ENCODE measurements at places on chromosomes 4 and X.
A peak's percentile ranks its signal among the peaks of the same experiment; 100 is the strongest.

GRCh38 chrX:103791228-103791627 is 14.6 kb downstream of the PLP1 start:
- no peak for DNase-seq

GRCh38 chr4:116829187-116829586 is 256.2 kb downstream of the TRAM1L1 start:
- DNase-seq, result no peak

- DNase-seq, result no peak
Observed at GRCh38 chrX:45063319-45064095, 137.2 kb downstream of the DIPK2B start.

- DNase-seq, result peak; percentile 65
Observed at GRCh38 chr4:94452476-94453371, 982 bp downstream of the PDLIM5 start.

DNA sequence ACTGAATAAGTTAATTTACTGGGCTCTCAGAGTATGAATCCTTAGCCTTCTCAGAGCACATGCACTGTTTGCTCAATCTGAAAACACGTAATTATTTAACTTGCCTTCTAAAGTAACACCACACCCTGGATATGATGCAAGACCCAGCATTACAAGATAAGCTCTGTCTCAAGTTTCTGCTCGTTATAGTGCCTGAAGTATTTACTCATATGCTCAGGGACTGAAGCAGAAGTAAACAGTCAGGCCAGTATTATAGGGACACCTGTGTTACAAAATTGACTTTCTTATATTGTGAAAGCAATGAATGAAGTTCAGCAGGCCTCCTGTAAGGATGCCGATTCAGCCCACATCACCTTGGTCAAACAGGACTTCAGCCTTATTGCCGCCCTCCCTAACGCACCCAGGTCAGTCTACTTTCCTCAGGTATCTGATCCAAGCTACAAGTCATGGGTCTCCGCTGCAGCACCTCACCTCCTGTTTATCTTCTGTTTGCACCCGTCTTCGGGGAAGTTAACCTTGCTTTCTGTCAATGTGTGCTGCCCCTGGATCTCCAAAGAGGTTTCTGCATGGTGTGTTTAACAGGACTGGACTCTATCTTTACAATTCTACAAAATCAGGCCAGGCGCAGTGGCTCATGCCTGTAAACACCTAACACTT is 42.8 kb upstream of the KLF3 start:
- DNase-seq, result no peak

DNA sequence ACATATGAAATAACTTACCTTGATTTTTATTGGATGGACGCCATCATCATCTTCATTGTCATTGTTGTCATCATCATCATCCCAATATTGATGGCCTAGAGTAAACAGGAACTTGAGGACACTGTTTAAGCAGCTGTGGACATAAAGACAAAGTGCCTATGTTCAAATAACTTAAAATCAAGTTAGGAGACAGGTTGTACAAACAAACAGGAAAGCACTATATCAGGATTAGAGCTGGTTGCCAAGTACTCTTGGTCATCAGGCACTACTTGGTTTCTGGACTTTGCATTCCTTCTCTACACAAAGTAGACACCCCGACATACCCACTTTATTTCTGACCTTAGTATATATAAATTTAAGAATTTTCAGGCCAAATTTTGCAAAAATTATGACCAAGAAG is 608.6 kb downstream of the KLHL13 start:
- DNase-seq, result no peak

DNA sequence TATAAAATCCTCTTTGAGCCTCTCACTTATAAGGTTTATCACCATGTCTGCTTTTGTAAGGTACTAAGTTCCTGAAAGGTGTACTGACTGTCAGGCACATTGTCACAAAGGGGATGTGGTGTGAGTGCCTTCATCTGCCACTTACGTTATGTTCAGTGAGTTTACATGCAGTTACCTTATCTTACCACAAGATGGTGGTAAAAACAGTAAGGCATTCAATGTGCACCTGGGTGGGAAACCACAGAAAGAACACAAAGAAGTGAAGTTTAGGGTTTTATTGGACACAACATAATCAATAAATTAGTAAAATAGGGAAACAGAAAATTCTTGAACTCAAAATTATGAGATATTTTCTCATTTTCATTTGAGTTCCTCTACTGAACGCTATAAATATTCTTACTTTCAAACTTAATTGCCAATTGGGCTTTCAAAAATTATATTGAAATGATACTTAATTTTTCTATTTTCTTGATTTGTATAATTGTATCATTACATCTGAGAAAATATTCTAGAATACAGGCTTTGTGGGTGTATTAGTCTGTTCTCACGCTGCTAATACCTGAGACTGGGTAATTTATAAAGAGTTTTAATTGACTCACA is 650.8 kb downstream of the PCDH7 start:
- DNase-seq, result peak; percentile 42

DNA sequence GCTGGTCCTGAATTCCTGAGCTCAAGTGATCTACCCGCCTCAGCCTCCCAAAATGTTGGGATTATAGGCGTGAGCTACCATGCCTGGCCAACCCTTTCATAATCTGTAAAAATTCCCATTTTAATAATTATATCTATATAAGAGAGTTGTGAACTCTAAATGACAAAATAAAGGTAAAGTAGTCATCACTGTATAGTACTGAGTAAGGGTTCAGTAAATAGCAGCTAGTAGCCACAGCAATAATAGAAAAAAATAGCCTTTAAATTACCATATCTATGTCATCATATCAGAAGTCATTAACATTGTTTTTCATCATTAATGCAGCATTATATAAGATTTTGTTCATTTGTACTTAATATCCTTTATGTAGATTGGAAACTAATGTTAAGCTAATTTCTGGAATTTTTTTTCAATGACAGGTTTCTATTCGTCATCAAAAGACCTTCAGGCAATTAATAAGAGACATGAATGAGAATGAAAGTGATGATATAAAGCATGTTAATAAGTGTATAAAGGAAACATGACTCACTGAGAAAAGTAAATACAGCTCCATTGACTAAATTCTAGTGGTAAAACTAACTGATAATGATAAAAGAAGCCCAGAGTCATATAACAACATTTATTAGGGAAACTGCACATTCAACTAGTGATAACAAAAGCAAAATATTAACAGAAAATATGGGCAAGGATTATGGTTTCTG is 85.9 kb upstream of the UGT8 start:
- DNase-seq, result no peak

GRCh38 chr4:17081179-17081578 is 182.7 kb upstream of the LDB2 start:
- no peak for DNase-seq

DNA sequence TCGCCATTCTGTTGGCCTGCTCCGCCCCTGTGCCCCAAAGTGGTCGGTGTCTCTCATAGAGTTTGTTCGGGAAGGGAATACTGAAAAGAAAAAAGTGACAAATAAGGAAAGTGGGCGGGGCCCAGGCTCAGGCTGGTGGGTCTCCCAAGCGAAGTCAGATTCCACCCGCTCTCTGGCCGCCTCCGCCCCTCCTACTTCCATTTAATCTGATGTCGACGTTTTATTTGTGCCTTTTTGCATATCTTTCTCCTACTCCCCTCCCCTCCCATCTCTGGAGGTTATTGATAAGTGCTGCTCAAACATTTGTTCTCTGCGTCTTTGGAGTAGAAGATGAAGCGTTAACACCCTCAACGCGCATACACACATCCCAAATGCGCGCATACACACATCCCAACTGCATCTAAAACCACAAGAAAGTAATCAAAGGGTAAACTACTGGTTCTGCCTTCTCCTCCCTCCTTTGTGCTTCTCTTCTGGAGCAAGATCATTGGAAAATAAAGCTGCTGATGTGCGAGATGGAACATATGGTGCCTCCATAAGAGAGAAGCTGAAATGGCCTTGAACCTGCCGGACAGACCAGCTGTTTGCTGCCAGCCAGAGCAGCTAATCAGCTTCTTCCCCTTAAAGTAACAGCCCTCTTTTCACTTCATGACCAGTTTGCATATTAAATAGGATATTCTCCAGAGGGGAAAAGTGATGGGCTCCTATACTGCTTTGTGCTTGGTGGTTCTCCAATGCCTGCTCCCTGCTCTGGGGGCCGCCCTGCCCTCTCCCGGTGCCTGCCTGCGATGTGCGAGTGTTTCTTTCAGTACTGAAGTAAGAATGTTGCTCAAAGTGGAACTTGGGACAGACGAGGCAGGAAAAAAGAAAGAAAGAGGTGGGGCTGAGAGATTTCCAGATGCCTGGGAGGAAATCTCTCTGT is 3.1 kb downstream of the MAMLD1 start:
- DNase-seq, result peak; percentile 33

DNA sequence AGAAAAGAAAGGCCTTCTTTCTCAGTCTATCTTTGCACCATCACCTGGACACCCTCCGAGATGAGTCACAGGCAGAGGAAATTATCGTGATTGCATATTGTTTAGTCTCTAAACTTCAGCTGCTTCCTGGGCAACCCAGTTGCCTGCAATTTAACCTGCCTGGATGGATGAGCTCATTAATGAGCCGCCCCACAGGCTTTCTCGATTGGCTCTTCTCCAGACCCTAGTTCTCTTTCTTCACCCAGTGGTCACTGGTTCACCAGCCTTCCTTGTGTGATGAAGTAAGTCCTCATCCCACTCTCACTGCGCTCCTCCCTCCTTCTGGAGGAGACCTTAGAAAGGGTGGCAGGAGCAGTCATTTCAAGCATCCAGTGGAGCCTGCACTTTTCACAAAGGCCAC is 94.4 kb downstream of the SOWAHB start:
- DNase-seq, result no peak

DNA sequence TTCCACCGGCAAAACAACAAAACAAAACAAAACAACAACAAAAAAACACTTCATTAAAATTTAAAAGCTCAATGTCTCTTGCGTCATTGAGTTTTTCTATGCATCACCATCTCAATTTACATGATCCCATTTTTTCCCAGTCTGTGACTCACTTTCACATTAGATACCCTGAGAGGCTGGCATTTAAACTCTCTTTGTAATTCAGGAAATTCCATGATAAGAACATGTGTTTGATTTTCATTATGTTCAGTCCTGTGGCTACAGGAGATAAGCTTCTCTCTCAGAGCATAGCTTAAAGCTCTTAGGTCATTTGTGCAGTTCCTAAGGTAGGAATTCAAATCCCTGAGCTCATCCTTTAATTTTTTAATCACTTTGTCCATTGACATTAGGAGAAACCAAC is 104.6 kb downstream of the NBDY start:
- DNase-seq, result no peak

DNA sequence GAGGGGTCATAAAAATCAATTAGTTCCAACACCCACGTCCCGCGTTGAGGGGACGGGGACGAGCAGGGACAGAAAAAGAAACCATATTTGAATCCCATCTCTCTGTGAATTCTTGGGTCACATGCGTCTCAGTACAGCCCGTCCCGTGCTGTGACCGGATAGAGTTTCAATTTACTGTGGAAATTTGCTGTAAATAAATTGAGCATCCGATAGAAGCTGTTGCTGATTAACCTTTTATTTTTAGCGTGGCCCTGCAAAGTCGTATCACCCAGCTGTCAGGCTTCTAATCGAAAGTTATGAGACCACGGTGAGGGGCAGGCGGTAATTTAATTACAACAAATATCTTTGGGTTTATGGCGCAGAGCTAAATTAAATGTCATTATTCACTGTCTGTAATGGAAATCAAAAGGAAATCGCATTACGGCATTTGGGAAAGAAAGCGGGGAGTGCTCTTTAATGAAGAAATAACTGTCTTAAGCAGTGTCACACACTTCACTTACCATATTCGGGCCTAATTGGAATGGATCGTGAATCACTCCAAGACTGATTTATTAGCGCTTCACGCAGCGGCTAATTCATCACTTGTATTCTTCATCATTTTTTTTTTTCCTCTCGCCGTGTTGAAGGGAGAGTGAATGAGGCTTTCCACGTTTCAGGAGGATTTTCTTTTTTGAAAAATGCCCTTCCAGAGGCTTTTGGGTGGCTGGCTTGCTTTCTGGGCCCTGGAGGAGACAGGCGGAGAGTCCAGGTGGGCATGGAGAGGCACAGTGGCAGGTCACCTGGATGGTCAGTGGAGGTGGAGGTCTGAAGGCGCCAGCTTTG is 7.3 kb downstream of the SHOX start:
- no peak for DNase-seq

DNA sequence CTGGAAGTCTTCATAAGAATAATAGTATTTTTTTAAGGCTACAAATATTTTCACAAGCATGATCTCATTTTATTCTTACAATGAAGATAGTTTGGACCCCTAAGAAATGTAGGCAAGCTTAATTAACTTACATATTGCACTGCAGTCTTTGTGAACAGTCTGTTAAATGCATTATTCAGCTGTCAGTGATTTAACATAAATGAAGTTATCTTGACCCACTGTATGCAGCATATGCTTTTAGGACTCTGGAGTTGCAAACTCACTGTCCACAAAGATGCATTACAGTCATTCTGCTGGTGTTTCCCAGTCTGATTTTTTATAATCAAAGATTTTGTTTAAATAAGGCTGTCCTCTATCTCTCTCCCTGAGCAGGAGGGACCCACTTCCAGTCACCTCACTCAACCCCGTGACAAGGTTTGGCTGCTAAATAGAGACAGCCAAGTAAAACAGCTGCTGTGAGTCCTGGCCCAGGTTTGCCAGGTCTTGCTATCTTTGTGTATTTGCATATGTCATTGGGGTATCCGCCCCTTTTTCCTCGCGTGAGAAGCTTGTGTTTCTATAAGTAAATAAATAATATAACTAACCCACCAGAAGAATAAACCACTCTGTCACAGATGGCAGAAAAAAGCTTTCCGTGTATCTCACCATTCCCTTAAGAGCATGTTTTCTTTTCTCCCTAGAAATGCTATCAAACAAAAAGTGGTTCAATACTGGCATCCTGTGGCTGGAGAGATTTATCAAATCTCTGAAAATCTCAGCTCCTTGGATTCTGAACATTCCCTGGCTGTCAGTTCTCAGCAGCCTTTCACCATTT is 67.0 kb downstream of the SLC7A11 start:
- DNase-seq, result no peak

DNA sequence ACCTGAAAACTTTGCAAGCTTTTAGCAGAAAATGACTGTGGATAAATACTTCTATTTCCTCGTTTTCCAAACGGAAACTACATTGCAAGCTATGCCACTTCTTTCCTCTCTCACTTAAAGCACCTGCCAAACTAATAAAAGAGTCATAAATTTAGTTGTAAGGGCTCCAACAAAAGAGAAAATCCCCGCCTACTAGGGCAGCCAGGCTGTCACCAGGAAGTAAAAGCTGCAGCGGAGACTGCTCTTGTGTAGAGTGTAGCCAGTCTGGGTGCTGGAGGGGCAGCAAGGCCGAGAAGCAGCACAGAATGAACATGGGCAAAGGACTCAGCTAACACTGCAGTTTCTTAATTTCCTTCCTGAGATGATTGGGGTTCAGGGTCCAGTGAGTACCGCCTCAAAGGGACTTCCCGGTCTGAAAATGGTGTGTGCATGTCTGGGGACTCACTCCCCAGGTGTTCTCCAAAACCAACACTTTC is 89.3 kb upstream of the MAML3 start:
- DNase-seq, result no peak

- DNase-seq, result no peak
Observed at GRCh38 chr4:89506866-89507491, 199.4 kb upstream of the GPRIN3 start.

DNA sequence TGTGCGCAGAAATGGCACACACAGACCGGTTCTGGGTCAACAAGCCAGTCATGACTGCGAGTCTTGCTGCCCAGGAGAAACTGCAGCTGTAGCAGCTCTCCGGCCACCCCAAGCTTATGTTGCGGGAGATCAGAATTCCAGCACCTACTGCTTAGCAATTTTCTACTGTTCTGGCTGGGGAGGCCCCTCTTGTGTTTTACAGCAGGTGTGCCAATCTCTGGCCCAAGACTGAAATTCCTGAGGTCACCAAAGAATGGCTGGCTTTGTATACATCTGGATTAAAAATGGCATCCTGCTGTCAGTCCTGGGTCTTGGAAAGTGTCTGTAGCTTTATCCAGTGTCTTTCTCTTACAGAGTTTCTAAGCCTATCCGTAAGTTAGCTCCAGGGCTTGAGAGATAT is 68.9 kb upstream of the TRAM1L1 start:
- no peak for DNase-seq

All from midbrain (tissue), 1 donor.